ENCODE measurements at places on chromosomes 1 and 21.
A peak's percentile ranks its signal among the peaks of the same experiment; 100 is the strongest.

DNA sequence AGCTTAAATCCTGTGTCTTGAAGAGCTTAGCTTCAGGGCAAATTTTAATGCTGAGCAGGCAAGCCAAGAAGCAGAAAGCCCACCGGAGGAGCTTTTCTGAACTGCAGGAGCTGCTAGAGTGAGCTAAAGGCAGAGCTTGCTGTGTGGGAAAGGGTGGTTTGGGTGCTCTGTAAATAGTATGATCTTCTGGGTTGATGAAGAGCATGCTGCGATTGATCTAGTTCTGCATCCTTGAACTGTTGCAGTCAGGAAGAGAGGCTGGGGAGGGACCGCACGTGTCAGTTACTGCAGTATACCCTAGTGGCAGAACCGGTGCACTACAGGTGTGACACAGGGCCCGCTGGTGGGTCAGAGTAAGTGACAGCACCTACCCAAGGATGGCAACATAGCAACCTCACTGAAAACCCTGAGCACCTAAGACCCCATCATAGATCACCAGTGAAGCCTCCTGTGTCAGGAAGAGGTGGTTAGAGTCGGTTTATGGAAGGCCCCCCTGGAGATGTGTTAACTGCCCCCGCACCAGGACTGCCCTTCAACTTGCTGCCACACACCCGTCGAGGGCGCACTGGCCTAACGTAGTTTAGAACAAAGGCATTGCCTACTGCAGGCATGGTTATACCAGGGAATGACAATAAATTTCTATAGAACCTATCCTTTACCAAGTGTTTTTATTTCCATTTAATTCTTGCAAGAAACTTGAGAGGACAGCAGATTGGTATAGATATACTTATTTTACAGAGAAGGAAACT is 146.0 kb upstream of the KIAA0040 start:
- DNase-seq = peak; percentile 37

GRCh38 chr1:192812420-192813209 is 3.8 kb downstream of the RGS2 start:
- DNase-seq = no peak

- DNase-seq = no peak
Observed at GRCh38 chr21:36159356-36159921, 2.8 kb downstream of the DOP1B start.

DNA sequence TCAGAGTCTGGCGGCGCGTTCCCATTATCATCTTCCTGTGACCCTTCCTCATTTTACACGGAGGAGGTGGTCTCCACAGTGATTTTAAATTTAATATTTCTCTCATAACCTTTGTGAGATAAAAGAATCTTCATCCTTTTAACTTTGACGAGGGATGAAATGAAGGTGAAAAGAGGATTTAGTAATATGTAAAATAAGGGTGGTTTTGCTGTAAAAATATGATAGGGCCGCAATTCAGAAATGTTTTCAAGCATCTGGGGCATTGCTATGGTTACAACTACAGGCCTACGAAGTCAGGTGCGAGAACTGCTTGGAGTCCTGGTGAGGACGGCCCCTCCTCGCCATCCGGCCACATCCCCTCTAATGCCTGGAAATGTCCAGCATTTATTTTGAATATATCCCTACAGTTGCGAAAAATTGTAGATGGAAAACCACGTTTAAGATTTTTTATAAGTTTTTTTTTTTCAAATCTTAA is 422 bp upstream of the RSBN1 start:
- DNase-seq = no peak

DNA sequence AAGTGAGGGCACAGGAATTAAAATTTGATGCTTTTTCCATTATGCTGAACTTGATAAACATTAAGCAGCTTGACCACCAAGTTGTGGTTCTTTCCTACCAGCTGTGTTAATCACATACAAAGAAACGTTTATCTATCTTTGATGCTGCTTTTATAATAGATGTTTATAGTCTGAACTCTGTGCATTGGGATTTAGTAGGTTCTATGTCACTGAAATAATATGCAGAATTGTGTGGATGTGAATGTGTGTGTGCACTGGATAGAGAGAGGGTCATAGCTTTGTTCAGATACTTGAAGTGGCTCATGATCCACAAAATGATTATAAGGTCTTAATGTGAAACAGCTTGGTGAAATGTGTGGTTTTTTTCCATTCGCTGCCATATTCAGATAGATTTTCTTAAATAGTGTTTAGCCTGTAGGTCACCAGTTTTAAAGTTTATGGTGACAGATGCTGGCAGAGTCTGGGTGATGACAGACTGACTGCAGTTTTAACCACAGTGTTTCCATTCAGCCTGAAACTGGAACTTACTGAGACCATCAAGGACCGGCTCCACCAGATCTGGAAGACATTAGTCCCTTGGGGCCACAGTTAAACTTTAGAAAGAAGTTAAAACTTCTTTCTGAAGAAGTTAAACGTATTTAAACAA is 10.2 kb downstream of the DDI2 start:
- no peak for DNase-seq

GRCh38 chr1:231335663-231336602 is 1.7 kb downstream of the EXOC8 start:
- DNase-seq = no peak

- DNase-seq = no peak
Observed at GRCh38 chr1:176315519-176316220, 108.6 kb upstream of the COP1 start.

- no peak for DNase-seq
Observed at GRCh38 chr1:50861772-50862171, 98.3 kb downstream of the FAF1 start.

GRCh38 chr1:209863766-209864485 is 36.2 kb downstream of the UTP25 start:
- no peak for DNase-seq

- DNase-seq = no peak
Observed at GRCh38 chr1:71357708-71358107, 276.9 kb upstream of the ZRANB2 start.

DNA sequence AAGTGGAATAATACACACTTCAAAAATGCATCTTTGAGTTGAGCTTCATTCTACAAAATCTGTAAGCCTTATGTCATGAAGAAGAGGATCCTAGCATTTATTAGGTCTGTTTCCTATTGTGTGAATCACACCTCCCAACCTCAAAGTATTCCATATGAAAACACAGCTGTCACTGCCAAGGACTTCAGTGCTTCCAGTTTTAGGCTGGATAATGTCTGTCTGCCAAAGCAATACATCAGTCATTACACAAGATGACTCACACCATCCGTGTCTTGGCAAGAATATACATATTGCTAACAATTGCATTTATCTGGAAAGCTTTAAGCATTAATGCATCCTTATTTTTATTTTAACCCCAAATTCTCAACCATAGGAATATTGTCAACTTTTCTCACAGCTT is 125.7 kb upstream of the TMPRSS15 start:
- DNase-seq = no peak

- no peak for DNase-seq
Observed at GRCh38 chr21:24367936-24368335, 1239.3 kb downstream of the MRPL39 start.

DNA sequence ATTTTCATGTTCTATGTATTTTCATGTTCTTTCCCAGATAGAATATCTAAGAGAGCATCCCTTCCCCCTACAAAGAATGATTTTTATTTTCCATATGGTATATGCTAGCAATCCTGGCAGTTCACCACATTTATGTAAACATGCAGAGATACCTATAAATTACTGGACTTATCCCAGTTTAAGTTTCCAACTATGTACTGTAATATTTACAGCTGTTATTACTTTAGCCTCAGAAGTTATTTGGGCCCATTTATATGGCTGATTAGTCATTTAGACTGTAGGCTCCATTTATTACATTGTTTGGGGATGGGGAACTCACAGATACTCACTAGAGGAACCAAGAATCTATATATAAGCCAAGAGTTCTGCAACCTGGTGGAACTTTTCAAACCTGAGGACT is 84.8 kb upstream of the WARS2 start:
- no peak for DNase-seq

- DNase-seq = no peak
Observed at GRCh38 chr1:115289940-115290339, 48.1 kb downstream of the NGF start.

- no peak for DNase-seq
Observed at GRCh38 chr1:203072002-203072602, 13.7 kb downstream of the MYOG start.

DNA sequence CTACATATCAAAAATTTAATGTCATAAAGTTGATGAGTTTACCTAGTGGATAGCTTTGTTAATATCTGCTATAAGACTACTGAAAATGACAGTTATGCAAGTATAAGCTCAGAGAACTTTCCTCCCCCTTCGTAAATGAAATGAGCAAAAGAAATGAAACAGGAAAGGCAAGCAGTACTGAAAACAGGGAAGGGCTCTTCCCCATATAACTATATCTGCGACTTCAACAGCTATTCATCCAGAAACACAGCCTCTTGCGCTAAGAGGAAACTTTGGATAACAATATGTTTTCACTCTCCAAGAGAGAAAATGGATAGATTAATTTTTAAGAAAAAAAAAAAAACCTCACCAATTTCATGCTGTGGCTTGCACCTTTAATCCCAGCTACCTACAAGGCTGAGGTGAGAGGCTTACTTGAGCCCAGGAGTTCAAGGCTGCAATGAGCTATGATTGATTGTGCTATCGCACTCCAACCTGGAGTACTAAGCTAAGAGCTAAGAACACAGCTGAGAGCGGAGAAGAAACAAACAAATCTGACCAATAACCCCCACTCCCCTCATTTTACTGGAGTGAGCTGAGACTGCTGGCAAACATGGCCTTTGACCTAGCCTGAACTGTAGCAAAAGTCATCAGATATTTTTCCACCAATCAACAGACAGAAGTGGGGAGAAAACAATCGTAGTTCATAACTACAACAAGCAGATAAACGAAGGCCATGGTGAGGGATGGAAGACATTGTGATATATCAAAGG is 29.0 kb downstream of the METTL18 start:
- DNase-seq = no peak

- DNase-seq = no peak
Observed at GRCh38 chr1:197961449-197961848, 44.3 kb downstream of the LHX9 start.

DNA sequence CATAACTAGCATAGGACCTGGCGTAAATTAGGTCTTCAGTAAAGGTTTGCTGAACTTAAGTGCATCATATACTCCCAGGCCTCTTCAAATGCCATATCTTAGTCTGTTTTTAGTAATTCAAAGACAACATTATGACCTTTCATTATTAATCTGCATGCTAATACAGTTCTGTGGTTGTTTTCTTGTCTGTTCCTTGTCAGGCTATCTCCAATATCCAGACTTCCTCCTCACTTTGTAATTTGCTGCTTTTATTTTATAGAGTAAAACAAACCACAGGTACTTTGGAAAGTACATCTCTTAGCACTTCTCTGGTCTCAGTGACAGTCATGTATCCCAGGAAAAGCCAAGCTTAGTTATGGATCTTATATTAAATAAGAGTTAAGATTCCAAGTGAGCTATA is 65.1 kb upstream of the BMP8A start:
- no peak for DNase-seq

DNA sequence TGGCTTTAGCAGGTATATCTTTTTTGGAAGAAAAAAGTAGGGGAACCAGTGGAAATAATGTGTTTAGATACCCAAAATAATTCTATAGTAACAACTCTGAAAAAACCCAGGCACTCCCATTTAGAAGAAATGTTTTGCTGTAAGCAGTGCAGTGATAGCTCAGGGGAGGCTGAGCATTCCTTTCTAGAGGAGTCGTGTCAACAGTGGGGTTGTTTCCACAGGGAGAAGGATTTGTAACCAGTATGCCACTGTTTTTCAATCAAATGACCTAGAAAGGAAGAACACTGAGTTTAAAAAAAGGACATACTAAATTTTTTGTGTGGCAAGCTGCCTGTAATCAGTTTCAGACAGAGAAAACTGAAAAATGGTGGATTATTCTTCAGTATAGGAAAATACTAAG is 2.4 kb downstream of the PGD start:
- no peak for DNase-seq

GRCh38 chr1:169236880-169237279 is 130.4 kb downstream of the ATP1B1 start:
- DNase-seq = no peak

GRCh38 chr1:59146056-59146455 is 150.8 kb upstream of the FGGY start:
- no peak for DNase-seq

- DNase-seq = no peak
Observed at GRCh38 chr1:178498896-178499675, 2.3 kb upstream of the CLEC20A start.

DNA sequence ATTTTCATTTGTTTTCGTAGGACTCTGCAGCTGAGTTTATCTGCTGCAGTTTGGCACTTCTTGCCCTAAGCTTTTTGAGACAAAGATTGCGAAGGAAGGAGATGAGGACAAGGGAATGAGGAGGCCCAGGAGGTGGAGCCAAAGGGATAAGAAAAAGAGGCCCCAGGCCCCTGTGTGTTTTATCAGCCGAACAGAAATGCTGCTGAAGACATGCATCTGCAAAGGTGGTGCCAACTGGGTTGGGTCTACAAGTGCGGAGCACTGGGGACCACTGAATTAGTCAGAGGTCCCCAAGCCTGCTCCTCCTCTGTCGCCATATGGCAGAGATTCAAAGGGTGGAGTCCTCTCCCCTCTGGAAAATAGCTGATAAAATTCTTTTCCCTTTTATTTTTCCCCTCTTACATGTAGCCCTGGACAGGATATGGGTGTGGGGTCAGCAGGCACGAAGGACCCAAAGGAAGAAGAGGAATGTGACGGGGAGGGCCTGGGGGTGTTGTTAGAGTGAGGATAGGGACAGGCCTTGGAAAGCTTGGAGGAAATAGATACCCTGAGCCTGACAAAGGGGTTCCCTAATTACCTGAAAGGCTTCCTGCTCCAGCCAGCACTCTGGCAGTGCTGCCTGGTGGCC is 2.7 kb downstream of the CD34 start:
- DNase-seq = no peak

DNA sequence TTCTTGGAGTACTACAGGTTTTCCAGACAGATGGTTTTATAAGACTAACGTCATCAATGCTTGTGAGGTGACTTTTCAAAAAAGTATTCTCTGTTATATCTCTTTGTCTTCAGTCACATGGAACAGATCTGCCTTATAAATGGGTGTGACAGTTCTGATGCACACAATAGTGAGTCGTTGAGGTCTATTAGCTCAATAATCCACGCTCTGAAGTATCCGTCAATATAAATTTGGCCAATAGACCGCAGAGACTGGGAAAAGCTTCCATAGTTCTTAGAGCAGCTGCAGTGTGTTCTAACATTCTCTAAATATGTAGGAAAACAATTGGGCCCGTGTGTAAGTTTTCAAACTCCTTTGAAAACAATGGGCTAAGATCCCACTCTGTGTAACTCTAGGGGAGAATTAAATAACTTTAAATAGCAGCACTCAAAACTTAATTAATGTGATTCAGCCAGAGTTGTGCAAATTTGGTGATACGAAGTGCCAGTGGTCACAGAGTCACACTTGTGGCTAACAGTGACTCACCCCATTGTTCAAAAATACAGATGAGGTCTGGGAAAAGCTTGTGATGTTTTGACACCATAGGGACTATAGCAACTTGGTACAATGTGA is 316.0 kb downstream of the LMO4 start:
- no peak for DNase-seq

GRCh38 chr1:93844262-93845045 is 34.6 kb downstream of the DNTTIP2 start:
- no peak for DNase-seq
